ENCODE measurements at places on chromosomes 16 and 17. TPM values are rescaled to one million over a fixed set of nuclear protein-coding genes. Genes with fewer than 3 reads are reported as not detected.

SLC5A10 gene
- not detected for total RNA-seq

GCGR gene
- not detected for total RNA-seq

BICDL2 gene
- total RNA-seq = 16.3 TPM

RRAD gene
- total RNA-seq = 11.1 TPM

FOXK2 gene
- total RNA-seq = 62.4 TPM

ATP2A3 gene
- 44.4 TPM for total RNA-seq

NGFR gene
- total RNA-seq = 0.78 TPM

CHD9NB gene
- 1.1 TPM for total RNA-seq

C16orf46 gene
- total RNA-seq = 1.5 TPM

CHST4 gene
- 0.38 TPM for total RNA-seq

VTN gene
- total RNA-seq = 1.3 TPM

UNC45B gene
- total RNA-seq = 0.14 TPM

SSTR5 gene
- total RNA-seq = not detected

CACNG5 gene
- not detected for total RNA-seq

G6PC1 gene
- total RNA-seq = not detected

AANAT gene
- total RNA-seq = not detected

KRT37 gene
- total RNA-seq = not detected

MLX gene
- total RNA-seq = 61.3 TPM

HLF gene
- 31.8 TPM for total RNA-seq

SLC38A8 gene
- not detected for total RNA-seq

MMP25 gene
- 12.8 TPM for total RNA-seq

ARL5C gene
- total RNA-seq = not detected

SPATA32 gene
- total RNA-seq = not detected

PIPOX gene
- total RNA-seq = 0.87 TPM

PKMYT1 gene
- total RNA-seq = 3.8 TPM

PTX4 gene
- total RNA-seq = not detected

KRT24 gene
- not detected for total RNA-seq

ZG16 gene
- total RNA-seq = not detected

PRSS33 gene
- total RNA-seq = not detected

TP53TG3B gene
- total RNA-seq = not detected

TM4SF5 gene
- total RNA-seq = not detected

TGFB1I1 gene
- 49.9 TPM for total RNA-seq

EME1 gene
- total RNA-seq = 1.3 TPM

GOSR2 gene
- 66.5 TPM for total RNA-seq

CCDC200 gene
- total RNA-seq = not detected

DLX4 gene
- 2.1 TPM for total RNA-seq

MYH1 gene
- total RNA-seq = 0.81 TPM

QPRT gene
- 15.0 TPM for total RNA-seq

MFSD6L gene
- total RNA-seq = 0.41 TPM

RGS11 gene
- total RNA-seq = 7.8 TPM

WFIKKN1 gene
- total RNA-seq = 1.5 TPM

SMIM36 gene
- not detected for total RNA-seq

PPY gene
- total RNA-seq = not detected

HOXB6 gene
- total RNA-seq = 4.9 TPM

BFAR gene
- 79.4 TPM for total RNA-seq

All from upper lobe of right lung (tissue), 1 donor.